T-helper 22 cell (primary cell): ENCODE measurements at places on chromosomes 4 and X.

DNA sequence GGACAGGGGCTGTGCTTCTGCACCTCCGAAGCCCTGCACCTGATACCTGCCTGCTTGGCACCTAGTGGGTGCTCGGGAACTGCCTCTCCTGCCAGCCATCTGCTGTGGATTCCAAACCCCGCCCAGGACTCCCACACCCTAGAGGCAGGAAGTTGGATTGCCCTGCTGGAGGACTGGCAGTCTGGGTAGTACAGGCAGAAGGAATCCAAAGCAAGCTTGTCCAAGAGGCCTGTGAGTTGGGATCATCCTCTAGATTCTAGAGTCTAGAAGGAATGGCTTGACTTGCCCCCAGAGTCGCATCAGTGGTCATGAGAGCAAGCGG is 64.6 kb upstream of the MTM1 start:
- DNase-seq, result no peak

- DNase-seq, result no peak
These were observed 198.0 kb upstream of the EPHA5 start for GRCh38 chr4:65868096-65868824.

DNA sequence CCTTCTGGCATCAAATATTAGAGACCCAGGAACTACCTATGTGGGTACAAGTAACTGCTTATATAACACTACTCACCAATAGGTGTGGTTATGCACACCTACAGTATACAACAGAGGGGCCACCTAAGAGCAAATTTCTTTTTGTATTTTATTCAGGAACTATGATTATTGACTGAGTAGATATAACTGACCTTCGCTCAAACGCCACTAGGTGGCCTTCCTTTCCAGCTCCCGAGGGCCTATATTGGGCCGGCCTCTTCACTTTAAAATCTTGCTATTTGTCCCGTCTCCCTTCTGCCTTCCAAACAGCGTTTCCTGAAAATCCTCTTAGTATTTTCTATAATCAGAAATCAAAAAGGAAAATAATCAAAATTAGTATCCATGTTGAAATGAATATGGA is 19.9 kb upstream of the PABPC5 start:
- no peak for DNase-seq

DNA sequence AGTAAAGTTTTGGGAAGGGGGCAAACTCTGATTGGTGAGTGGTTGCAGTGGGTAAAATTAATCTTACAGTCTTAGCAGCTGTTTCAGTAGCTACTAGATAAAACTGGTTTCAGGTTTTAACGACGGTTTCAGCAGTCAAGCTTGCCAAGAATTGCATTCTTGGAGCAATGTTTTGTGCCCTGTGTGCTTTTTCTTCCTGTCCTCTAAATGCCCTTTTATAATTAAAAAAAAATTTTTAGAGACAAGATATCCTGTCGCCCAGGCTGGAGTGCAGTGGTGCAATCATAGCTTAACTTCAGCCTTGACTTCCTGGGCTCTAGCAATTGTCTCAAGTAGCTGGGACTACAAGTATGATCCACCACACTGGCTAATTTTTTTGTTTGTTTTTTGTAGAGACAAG is 6.3 kb upstream of the PPEF2 start:
- no peak for DNase-seq

DNA sequence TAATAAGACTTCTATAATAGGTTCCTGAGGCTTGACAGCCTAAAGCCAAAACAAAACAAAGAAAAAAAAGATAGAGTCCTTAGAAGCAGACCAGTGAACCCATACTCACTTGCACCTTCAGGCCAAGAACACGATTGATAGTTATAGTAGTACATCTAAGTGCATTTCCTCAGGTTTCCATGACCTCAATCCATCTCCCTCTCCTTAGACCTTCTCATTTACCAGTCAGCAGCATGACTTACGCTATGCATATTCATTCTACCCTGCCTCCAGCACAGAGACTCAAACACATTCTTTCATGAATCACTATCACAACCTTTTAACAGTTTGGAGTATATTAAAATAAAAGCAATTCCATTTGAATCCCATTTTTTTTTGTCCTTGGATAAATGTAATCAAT is 855.6 kb downstream of the CCSER1 start:
- no peak for DNase-seq

DNA sequence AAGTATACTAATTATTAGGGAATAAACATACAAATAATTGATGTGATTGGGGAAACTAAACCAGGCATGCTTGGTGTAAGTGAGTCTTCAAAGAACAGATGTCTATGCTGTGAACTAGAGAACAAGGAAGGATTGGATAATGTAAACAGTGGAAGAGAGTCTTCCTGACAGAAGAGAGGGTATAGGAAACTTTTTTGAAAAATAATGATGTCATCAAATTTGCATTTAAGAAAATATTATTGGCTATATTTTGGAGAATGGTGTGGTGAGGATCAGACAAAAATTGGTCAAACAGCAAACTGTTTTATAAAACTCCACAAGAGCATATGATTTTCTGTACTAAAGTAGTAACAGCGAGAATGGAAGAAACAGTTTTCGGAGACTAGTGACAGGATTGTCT is 537.7 kb downstream of the TRAM1L1 start:
- no peak for DNase-seq

GRCh38 chrX:28910487-28910886 is 323.2 kb downstream of the IL1RAPL1 start:
- DNase-seq, result no peak

- DNase-seq, result no peak
These were observed 466.7 kb downstream of the GASK1B start for GRCh38 chr4:157706155-157706554.

DNA sequence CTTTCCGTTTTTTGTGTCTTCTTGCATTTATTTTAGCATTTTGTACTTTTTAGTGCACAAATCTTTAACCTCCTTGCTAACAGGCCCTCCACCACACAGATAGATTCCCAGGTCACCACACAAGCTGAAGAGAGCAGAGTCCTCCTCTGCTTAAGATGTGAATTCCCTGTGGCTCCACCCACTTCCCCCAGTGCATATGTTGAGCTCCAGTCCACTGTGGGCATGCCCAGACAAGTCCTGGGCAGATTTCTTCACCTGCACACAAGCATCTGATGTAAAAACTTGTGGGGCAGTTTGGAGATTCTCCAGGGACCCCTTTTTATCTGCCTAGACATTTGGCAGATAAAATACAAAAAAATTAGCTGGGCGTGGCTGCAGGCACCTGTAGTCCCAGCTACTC is 19.8 kb upstream of the PASD1 start:
- DNase-seq, result no peak

GRCh38 chr4:179989975-179990374 is 2253.2 kb upstream of the TENM3 start:
- DNase-seq, result no peak

DNA sequence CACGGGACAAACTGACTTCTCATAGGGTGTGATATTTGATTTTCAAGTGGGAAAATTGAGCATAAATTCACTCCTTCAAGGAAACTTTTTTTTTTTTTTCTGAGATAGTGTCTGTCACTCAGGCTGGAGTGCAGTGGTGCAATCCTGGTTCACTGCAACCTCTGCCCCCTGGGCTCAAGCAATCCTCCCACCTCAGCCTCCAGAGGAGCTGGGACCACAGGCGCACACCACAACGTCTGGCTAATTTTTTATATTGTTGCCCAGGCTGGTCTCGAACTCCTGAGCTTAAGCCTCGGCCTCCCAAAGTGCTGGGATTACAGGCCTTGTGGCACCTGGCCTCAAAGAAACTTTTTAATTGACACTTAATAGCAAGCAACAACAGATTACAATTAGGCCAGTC is 13.8 kb downstream of the CLDN34 start:
- no peak for DNase-seq

- no peak for DNase-seq
These were observed 42.7 kb downstream of the DDX60 start for GRCh38 chr4:168275836-168276235.

DNA sequence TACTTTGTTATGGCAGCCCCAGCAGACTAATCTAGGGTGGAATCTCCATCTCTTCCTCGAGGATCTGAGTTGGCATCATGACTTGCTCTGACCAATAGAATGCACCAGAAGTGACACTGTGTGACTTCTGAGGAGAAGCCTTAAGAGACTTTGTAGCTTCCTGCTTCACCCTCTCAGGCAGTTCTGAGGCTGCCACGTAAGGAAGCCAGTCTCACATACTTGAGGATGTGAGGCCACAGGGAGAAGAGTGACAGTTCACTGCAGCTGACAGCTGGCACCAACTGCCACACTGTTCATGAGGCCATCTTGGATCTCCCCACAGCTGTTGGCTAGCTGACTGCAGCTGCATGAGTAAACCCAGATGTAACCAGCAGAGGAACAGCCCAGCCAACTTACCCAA is 29.3 kb upstream of the BCOR start:
- DNase-seq, result no peak

DNA sequence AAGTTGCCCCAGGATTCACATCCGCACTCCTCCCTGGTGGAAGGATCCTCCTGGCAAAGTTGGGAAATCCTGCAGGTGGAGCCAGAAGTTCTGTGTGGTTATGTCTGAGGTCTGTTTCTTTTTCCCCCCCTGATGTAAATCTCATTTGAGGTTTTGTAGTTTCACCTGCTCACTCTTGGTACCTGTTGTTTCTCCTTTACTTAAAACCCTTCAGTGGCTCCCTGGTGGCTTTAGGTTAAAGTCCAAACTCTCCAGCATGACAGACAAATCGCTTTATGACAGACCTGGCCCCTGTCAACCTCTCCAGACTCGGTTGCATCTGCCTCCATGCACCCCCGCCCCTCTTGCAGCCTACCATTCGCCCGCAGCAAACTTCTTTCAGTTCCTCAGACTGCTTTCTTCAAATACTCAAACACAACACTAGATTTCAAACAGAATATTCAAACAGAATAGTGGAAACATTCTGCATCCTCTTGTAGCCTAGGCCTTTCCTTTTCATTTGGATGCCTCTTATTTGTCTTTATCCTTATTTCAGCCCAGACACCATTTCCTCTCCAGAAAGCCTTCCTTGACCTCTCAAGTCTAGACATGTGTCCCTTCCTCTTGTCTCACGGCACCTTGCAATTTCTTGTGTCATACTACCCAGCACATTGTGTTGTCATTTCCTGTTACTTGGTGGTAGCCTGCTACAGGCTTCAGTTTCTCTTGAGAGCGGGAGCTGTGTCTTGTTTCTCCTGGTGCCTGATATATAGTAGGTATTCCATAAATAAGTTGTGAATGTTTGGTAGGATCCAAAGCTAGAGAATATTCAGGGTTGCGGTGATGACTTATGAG is 24.8 kb downstream of the IL13RA1 start:
- DNase-seq, result no peak

DNA sequence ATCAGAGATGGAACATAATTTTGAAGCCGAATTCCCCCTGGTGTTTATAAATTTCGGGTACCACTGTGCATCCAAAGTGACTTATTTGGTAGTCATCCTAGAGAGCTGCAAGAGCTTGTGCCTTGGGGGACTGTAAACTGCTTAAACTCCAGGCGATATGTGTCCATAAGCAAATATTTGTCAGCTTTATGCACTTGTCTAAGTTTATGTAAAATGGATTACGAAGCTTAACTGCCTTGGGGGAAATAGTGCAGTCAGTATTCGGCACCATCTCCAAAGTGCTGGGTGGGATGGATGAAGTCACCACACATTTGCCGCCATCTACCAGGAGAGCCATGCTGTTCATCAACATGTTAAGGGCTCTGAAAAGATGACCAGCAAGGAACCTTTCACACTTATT is 65.9 kb downstream of the CC2D2A start:
- no peak for DNase-seq

- no peak for DNase-seq
These were observed 44.2 kb downstream of the IRF2 start for GRCh38 chr4:184430163-184430562.

DNA sequence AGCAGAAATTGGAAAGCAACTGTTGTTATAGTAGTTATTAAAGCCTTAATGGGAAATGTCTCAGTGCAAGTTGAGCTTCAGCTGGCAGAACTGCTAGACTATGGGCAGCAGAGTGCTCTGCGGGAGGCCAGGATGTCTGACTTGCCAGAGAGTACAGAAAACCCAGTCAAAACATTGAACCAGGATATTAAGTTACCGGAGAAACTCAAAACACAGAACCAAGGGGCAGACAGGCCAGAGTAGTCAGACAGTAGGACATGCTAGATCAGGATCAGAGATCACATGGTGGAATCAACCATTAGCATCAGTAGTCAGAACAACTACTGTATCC is 72.9 kb upstream of the TNIP3 start:
- DNase-seq, result no peak

GRCh38 chr4:163528653-163529052 is 34.2 kb downstream of the TMA16 start:
- no peak for DNase-seq

- no peak for DNase-seq
These were observed 32.2 kb downstream of the TRMT44 start for GRCh38 chr4:8472689-8473197.

DNA sequence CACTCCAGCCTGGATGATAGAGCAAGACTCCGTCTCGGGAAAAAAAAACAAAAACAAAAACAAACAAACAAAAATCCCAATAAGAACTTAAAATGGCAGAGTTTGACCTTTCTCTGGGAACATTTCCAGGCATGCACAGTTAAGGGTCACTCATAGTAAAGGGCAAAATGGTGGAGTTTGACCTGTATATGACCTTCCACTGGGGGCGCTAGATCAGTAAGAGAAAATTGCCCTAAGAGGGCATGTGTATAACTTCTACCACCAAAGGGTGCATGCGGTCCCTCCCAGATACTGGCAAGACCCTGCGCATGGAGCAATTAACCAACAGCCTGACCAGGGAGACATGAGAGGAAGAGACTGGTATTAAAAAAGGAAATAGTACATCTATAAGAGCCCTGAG is 177.2 kb downstream of the MOSPD2 start:
- no peak for DNase-seq

- no peak for DNase-seq
These were observed 41.5 kb downstream of the KIAA0232 start for GRCh38 chr4:6824071-6824470.

DNA sequence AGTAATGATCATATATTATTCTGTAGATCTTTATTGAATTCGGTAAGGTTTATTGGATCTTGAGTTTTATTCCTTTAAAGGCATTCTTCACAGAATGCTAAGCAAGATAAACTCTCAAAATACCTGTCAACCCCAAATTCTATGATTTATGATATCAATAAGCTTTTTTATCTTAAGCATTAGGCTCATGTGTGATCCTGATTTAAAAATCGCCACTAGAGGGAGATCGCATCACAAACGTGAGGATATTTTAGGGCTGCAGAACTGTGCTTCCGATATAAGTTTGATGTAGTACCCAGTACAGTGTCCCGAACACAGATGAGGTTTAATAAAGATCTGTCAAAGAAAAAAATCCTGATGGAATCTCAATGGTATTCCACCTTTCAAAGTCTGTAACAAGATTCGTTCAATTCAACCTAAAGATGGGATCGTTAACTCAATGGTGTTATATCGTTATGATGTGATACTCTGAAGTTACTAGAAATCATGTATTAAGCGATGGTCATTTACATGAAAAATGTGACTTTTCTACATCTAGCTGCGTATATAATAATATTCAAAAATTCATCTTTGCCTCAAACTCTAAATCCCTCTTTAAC is 169.0 kb downstream of the CORIN start:
- no peak for DNase-seq
